ENCODE measurements at places on chromosomes 2 and 18.
A peak's percentile ranks its signal among the peaks of the same experiment; 100 is the strongest.

- DNase-seq: no peak
Measured at GRCh38 chr2:84878459-84878858, 2.4 kb downstream of the TRABD2A start.

- no peak for DNase-seq
Measured at GRCh38 chr2:196759378-196759706, 40.1 kb downstream of the GTF3C3 start.

- DNase-seq: no peak
Measured at GRCh38 chr18:70194227-70194890, 11.1 kb downstream of the RTTN start.

- no peak for DNase-seq
Measured at GRCh38 chr2:206520450-206520849, 77.1 kb downstream of the ADAM23 start.

DNA sequence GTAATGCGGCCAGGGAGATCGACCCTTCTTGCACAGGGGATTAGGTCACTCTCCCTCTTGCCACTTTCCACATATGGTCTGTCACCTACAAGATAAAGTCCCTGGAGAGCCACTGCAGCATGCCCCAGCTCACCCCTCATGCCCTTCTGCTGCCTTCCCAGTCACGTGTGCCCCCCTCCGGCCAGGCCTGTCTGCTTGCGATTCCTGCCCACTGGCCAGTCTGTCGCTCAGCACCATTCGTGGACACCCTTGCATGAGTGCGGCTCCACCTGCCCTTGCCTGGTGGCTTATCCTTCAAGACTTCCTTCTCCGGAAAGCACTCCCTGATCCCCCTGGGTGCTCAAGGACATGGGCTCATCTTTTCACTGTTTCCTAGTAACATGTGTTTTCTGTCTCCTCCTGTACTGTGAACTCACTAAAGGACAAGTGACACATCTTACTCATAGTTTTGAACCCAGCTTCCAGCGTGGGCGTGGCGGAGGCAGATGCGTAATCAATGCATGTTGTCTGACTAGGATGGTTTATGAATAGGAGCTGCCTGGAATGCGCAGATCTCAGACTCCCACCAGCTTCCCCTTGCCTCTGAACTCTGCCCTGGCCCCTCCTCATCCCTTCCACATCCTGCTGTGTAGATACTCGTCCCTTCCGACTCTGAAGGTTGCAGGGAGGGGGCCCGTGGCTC is 7.8 kb upstream of the NT5DC4 start:
- peak; percentile 78 for DNase-seq
